Stimulated activated CD8-positive, alpha-beta memory T cell treated with anti-CD3 and anti-CD28 coated beads, Interleukin-2, amount 100 ng/mL, for 1 hour (primary cell): ENCODE measurements at places on chromosomes 7 and 10.

GRCh38 chr7:4017081-4017480, 665.0 kb upstream of the FOXK1 start:
- no peak for DNase-seq

DNA sequence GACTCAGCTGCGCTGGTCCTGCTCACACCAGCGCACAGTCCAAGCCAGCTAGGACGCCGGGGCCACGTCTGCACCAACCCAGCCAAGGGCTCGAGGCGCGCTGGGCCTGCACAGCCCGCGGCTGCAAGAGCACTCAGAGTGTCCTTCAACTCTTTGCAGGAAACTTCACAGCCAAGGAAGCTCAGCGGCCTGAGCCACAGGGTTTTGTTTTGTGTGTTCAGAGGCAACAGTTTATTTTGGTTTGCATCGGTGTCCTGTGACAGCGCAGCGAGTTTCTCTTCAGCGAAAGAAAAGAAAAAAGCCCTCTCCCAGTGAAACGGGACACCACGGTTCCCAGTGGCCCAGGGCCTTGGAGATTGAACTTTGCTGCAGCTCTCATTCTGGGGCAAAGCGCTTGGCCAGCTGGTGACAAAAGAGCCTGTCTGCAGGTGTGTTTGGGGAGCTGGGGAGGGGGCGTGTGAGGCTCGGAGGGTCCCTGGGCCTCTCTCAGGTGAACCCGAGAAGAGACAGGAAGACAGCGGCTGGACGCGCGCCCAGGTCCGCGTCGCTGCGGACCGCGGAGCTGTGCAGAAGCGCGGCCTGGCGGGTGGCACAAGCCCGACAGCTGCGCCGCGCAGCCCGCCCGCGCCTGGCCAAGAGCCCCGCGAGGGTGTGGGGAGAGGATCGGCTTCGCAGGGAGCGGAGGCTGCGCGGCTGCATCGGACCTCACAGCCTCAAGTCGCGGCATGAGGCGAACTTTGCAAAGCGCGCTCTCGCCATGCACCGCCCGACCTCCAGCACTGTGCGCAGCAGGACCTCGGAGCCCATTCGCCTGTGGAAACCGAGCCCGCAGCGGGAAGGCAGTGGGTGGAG, 922 bp downstream of the CXCL12 start:
- no peak for DNase-seq

DNA sequence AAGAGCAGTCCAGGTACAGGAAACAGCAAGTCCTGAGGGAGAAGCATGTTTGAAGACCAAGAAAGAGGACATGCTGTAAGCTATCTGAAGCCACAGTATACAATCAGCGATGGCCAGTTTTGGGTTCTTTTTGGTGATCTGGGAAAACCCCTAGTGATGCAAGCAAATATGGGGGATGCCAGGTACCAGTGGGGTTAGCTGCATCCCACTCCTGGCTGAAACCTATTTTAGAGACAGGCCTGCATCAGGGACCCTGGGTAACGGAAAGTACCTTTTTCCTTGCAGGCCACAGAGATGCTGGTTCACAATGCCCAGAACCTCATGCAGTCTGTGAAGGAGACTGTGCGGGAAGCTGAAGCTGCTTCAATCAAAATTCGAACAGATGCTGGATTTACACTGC, 32.9 kb downstream of the AP3M1 start:
- DNase-seq, result no peak

- no peak for DNase-seq
Measured at GRCh38 chr7:140501966-140502365, 22.7 kb upstream of the MKRN1 start.

- DNase-seq, result no peak
Measured at GRCh38 chr7:6562106-6562505, 10.8 kb upstream of the GRID2IP start.

- DNase-seq, result no peak
Measured at GRCh38 chr10:99364125-99364524, 35.0 kb downstream of the CNNM1 start.

DNA sequence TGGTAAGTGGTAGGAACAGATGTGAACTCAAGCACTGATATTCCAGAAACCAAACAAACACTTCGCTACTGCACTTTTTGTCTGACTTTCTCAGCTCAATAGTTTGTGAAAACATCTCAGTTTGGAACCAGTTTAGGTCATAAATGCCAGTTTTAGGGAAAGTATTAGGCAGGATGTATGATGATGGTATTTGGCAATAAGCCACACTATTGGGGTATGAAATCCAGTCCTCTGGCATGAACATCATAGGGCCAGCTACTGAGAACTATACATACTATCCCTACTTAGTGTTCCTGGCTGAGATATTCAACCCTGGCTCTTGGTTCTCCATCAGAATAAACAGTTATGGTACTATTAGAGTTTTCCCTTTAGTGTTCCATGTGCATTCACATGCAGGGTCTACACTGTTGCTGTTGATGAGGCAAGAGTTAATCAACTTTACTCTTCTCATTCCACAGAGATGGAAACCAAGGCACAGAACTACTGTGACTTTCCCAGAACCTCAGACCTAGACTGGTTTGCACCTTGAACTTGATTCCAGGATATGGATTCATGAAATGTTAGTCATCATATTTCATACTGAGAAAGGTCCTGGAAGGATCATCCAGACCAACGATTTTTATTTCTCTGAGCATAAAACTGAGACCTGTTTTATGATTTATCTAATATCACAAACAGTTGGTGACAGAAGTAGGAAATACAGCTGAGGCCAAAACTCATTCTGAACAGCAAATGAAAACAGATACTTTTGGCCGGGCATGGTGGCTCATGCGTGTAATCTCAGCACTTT, 20.0 kb upstream of the IFIT2 start:
- no peak for DNase-seq

DNA sequence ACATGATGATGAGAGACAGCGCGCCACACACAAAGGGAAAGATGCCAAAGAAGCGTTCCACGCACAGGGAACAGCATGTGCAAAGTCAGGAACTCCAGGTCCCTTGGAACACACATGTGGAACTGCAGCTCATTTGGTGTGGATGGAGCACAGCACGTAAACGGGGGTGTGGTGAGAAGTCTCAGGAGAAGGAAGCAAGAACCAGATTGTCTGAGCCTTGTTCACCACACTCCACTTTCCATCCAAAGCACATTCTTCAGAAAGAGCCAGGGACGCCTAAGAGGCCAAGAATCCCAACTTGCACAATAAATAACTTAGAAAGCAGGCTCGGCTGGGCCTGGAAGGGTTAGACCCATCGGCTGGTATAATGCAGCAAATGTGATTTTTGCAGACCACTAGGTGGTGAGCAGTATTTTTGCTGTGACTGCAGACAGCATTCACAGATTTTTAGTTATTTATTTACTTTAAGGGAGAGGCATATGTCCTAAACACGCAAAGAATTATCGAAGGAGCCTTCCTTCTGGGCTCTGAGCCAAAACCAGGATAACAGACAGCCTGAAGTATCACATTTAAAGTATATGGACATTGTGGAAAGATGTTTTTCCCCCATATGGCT, 27.9 kb upstream of the ASCC1 start:
- no peak for DNase-seq

DNA sequence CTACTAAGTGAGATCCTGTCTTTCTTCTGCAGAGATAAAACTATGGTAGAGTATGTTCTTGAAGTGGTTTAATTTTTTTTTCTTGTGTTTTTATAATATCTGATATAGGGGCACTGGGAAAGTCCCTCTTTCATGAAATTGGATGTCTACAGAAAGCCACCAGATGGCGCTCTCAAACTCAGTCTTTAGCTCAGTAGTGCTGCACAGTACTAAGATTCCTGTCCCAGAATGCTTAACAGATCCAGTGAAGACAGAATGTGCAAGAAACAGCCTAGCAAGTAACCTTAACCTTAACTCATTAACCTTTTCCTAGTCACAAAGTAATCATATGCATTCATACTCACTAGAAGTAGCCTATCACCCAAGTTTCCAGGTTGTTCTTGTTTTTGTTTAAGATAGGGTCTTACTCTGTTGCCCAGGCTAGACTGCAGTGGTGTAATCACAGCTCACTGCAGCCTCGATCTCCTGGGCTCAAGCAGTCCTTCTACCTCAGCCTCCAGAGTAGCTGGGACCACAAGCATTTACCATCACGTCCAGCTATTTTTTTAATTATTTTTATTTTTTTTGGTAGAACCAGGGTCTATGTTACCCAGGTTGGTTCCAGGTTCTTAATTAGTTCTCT, 56.7 kb downstream of the IDE start:
- peak; percentile 41 for DNase-seq

DNA sequence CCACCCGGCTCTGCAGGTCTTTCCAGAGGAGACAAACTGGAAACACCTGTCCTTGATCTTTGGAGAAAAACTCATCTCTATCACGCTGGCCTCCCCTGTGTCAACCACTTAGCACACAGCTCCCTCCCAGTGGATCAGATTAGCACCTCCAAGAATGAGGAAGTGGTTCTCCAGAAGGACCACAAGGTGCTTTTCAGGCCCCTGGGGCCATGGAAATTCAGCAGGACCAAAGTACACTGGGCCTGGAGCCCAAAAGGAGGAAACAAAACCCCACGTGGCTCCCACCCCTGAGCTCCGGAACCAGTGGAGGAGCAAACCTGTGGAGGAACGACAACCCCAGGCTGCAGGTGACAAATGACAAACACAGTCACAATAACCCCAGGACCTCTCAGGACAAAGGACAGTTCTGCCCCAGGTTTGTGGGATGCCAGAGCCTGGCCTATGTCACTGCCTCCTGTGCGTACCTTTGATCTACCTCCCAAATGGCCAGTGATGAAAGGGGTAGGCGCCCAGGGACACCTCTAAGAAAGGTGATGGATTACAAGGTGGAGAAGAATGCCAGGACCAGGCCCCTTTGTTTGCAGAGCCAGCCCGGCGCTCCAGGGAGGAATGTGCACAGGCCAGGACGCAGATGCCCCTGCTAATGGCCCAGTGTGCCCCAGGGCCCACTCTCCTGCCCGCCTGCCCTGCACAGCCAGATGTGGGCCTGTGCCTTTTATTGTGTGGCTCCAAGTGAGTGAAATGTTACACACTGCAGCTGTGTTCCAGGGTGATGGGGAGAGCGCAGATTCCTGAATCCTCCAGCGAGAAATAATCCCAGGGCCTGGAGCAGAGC, 5.7 kb downstream of the TNS3 start:
- DNase-seq, result no peak

DNA sequence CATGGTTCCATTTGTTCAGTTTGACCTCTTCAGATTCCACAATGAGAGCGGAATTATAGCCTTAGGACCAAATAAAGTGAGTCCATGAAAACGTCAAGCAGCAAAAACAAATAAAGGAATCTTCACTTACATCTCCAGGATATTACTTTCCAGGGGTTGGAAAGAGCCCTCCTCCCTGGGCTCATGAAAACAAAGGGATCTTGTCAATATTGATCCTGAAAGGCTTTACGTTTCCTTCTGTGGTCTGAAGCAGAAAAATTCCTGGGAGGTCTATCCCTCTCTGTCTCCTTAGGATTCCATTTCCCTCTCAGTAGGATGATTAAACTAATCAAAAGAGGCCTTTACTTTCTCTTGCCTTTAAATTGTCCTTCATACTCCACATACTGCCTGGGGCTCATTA, 293.5 kb downstream of the GPAM start:
- DNase-seq, result no peak

GRCh38 chr10:50629495-50630122, 5.9 kb upstream of the SGMS1 start:
- DNase-seq, result no peak

- DNase-seq, result no peak
Measured at GRCh38 chr10:88852327-88852726, 683 bp upstream of the ANKRD22 start.

GRCh38 chr10:124225467-124226270, 132.3 kb upstream of the CHST15 start:
- no peak for DNase-seq

DNA sequence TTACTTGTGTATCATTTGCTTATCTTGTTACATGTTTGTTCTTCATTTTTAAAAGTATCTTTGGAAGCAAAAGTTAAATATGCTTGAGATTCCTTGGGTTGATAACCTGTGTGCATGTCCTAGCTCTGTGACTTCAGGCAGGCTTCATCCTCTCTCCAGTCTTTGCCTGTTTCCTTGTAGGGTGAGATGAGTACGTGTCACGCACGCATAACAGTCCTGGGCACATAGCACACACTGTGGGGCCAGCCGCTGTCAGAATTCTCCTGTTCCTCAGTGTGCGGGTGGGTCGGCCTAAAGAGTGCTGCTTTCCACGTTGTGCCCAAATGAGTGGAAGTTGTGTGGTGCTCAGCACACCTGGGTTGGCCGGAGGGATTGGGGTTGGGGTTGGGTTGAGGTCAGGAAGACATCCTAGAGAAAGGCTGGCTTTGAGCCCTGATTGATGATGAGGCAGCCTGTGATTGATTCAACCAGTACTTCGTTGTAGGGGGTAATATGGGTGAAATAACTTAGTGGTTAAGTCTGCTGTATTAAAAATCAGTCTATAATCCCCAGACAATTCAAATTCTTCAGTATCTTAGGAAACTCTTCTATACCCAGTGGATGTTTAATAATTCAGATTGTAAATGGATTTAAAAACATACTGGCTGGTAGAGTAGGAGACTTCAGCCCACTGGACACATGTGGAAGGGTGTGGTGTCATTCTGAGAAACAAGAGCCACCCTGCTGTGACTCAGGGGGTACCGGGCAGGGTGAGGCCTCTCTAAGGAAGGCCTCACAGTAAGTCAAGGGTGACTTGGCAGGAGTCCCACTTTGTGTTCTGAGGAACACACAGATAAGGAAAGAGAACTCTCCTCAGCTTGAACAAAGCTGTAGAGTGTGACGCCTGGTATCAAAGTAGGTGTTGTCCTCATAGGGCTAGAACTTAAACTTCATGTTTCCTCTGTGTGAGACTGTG, 54.8 kb downstream of the DAGLB start:
- no peak for DNase-seq

GRCh38 chr7:18290865-18291264, 204.7 kb upstream of the HDAC9 start:
- DNase-seq, result no peak

DNA sequence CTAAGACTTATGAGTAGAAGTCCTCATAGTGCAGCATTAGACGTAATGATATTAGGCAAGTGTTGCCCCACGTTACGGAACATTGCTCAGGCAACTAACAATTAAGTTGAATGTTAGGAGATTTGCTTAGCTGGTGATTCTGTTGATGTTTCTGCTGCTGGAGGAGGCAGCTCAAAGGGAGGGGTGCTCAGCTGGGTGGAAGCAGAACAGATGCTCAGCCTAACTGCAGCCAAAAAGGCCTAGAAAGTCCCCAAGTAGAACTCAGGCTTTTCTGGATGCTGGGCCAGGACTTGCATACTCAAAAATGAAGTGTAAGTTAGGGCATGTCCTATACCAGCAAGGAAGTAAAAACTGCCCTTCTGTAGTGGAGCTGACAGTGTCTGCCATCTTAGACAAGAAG, 201.4 kb downstream of the ADRA2A start:
- no peak for DNase-seq

GRCh38 chr7:121420976-121421375, 24.9 kb upstream of the FAM3C start:
- DNase-seq, result no peak

DNA sequence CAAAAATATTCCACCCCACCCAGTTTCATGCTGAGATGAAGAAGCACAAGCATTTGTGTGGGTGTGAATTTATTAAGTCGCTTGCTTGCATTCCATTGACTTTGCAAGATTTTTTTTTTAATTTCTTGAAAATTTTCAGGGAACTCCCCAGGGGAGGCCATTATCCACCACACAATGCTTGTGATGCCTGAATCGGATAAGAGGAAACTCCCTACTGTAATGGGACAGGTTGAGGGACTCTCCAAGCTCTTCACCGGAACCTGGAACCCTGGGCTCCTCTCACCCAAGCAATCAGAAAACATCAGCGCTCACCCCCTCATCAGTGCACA, 153.6 kb upstream of the ZMIZ1 start:
- no peak for DNase-seq

- DNase-seq, result no peak
Measured at GRCh38 chr10:47073967-47074366, 162.7 kb downstream of the PTPN20 start.

GRCh38 chr7:148978091-148978490, 50.2 kb downstream of the PDIA4 start:
- no peak for DNase-seq
